Mammary microvascular endothelial cell (primary cell): ENCODE measurements at places on chromosomes 12 and 14. TPM values are rescaled to one million over a fixed set of nuclear protein-coding genes. Genes with fewer than 3 reads are reported as not detected.

Gene PTCSC3
- total RNA-seq = not detected in 2 replicates

Gene TBX3
- 25.9 and 32.1 TPM in 2 replicates for total RNA-seq

Gene RHOJ
- total RNA-seq = 20.3 and 24.3 TPM in 2 replicates

Gene TMPRSS12
- total RNA-seq = not detected in 2 replicates

Gene KITLG
- 80.9 and 81.3 TPM in 2 replicates for total RNA-seq

Gene CISTR
- not detected in 2 replicates for total RNA-seq

Gene SELPLG
- total RNA-seq = 0.07 TPM in 1 of 2 replicates, not detected in the other

Gene OASL
- 7.7 and 11.3 TPM in 2 replicates for total RNA-seq

Gene FGF23
- total RNA-seq = not detected in 2 replicates

Gene NRXN3
- 0.27 and 0.49 TPM in 2 replicates for total RNA-seq

Gene BDKRB1
- total RNA-seq = 0.15 TPM in 1 of 2 replicates, not detected in the other

Gene DLGAP5
- total RNA-seq = 56.8 and 60.1 TPM in 2 replicates

Gene SERPINA9
- total RNA-seq = not detected in 2 replicates

Gene CAMKK2
- 45.7 and 46.2 TPM in 2 replicates for total RNA-seq

Gene TAS2R43
- 0.53 TPM in 1 of 2 replicates, not detected in the other for total RNA-seq

Gene STXBP6
- 0.49 TPM in 1 of 2 replicates, not detected in the other for total RNA-seq

Gene NFATC4
- total RNA-seq = 4.1 and 9.0 TPM in 2 replicates

Gene SERPINA12
- total RNA-seq = not detected in 2 replicates

Gene VRTN
- not detected in 2 replicates for total RNA-seq

Gene FGD4
- 21.8 and 22.5 TPM in 2 replicates for total RNA-seq

Gene P2RX7
- total RNA-seq = 3.6 and 6.9 TPM in 2 replicates

Gene TESPA1
- total RNA-seq = not detected in 2 replicates

Gene TGM1
- total RNA-seq = 0.27 and 2.1 TPM in 2 replicates

Gene EP400
- 11.7 and 13.4 TPM in 2 replicates for total RNA-seq

Gene LIN7A
- 0.05 and 0.07 TPM in 2 replicates for total RNA-seq

Gene LMNTD1
- 0.07 TPM in 1 of 2 replicates, not detected in the other for total RNA-seq

Gene KRT5
- not detected in 2 replicates for total RNA-seq

Gene TMEM30B
- total RNA-seq = 0.10 and 0.20 TPM in 2 replicates

Gene ESPL1
- 14.8 and 22.2 TPM in 2 replicates for total RNA-seq

Gene COQ5
- 34.0 and 35.1 TPM in 2 replicates for total RNA-seq

Gene OTX2
- total RNA-seq = not detected in 2 replicates

Gene MED6
- total RNA-seq = 23.4 and 34.5 TPM in 2 replicates

Gene KRT73
- total RNA-seq = not detected in 2 replicates

Gene INHBC
- not detected in 2 replicates for total RNA-seq

Gene PELI2
- 1.3 and 2.5 TPM in 2 replicates for total RNA-seq

Gene KERA
- not detected in 2 replicates for total RNA-seq

Gene FOXG1
- under 0.01 TPM in 1 of 2 replicates, not detected in the other for total RNA-seq

Gene FERMT2
- 115 and 121 TPM in 2 replicates for total RNA-seq

Gene CAPZA3
- not detected in 2 replicates for total RNA-seq

Gene PLBD1
- total RNA-seq = 0.05 and 0.27 TPM in 2 replicates

Gene PRICKLE1
- total RNA-seq = 9.4 and 11.1 TPM in 2 replicates

Gene PRB2
- not detected in 2 replicates for total RNA-seq

Gene ITGA7
- 0.07 and 0.30 TPM in 2 replicates for total RNA-seq

Gene ACIN1
- total RNA-seq = 65.8 and 66.5 TPM in 2 replicates

Gene CLEC1A
- total RNA-seq = 21.0 and 33.7 TPM in 2 replicates

Gene BCDIN3D
- total RNA-seq = 2.3 and 2.4 TPM in 2 replicates

Gene CAND1
- 42.6 and 57.1 TPM in 2 replicates for total RNA-seq

Gene JAG2
- total RNA-seq = 52.0 TPM in 2 replicates

Gene RNASE2
- not detected in 2 replicates for total RNA-seq

Gene ZBTB42
- total RNA-seq = 3.2 and 5.5 TPM in 2 replicates
